ENCODE measurements at places on chromosomes 3 and 15. TPM values are rescaled to one million over a fixed set of nuclear protein-coding genes. Genes with fewer than 3 reads are reported as not detected.

DNA sequence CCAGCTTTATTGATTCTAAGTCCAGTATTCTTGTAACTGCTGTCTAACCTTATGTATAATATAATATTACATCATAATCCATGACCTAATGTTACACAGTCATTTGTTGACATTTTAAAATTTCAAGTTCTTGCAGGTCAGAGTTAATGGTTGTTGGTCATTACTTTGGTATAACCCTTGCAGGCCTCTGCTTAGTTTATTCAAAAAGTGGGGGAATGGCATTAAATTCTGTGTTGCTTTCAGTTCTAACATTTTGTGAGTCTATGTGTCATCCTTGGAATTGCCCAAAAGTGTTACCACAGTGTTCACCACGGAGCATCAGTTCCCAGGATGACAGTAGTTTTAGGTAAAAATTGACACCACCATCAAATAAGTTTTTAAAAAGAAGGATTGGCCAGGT lies 174.8 kb upstream of the BCL6 start:
- peaks cover 51% of the 10 kb centered on the region for H3K4me1 ChIP-seq
- peak overlapping the region; percentile 73 for H3K4me3 ChIP-seq
- peak overlapping the region; percentile 94 for H3K27ac ChIP-seq

GRCh38 chr3:193506921-193507320 lies 47.8 kb downstream of the ATP13A4 start:
- DNase-seq, result no peak
- no peaks in the 10 kb centered on the region for H3K36me3 ChIP-seq
- no peaks in the 10 kb centered on the region for H3K27me3 ChIP-seq
- H3K4me3 ChIP-seq, result no peak overlapping the region
- no peaks in the 10 kb centered on the region for H3K4me1 ChIP-seq
- no peak overlapping the region for H3K27ac ChIP-seq

DNA sequence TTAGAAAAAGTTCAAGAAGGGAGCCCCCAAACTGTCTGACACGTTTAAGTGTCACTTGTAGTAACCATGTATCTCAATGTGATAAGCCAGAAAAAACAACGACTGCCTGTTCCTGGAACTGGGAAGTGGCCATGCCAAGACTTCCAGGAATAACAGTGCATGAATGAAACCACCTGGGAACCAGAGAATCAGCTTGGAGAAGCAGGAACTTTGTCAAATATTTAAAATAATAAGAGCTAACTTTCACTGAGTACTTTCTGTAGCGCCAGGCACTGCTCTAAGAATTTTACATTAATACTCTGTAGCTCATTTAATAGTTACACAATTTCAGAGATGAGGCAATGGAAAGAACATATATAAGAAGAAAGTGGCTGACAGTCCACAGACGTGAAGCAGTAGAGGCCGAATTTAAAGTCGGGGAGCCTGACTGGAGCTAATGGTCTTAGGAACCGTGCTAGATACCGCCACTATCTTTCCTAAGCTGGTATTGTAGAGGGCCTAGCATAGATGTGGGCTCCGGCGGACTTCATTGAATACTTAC lies 876 bp downstream of the PLSCR1 start:
- H3K27me3 ChIP-seq, result no peaks in the 10 kb centered on the region
- DNase-seq, result no peak
- H3K4me1 ChIP-seq, result peaks cover 59% of the 10 kb centered on the region
- H3K36me3 ChIP-seq, result peaks cover 41% of the 10 kb centered on the region
- H3K4me3 ChIP-seq, result peak overlapping the region; percentile 100

GRCh38 chr3:74353039-74353438 lies 261.4 kb downstream of the CNTN3 start:
- no peaks in the 10 kb centered on the region for H3K27me3 ChIP-seq
- H3K4me3 ChIP-seq, result no peak overlapping the region
- DNase-seq, result no peak
- H3K4me1 ChIP-seq, result no peaks in the 10 kb centered on the region
- no peaks in the 10 kb centered on the region for H3K36me3 ChIP-seq

DNA sequence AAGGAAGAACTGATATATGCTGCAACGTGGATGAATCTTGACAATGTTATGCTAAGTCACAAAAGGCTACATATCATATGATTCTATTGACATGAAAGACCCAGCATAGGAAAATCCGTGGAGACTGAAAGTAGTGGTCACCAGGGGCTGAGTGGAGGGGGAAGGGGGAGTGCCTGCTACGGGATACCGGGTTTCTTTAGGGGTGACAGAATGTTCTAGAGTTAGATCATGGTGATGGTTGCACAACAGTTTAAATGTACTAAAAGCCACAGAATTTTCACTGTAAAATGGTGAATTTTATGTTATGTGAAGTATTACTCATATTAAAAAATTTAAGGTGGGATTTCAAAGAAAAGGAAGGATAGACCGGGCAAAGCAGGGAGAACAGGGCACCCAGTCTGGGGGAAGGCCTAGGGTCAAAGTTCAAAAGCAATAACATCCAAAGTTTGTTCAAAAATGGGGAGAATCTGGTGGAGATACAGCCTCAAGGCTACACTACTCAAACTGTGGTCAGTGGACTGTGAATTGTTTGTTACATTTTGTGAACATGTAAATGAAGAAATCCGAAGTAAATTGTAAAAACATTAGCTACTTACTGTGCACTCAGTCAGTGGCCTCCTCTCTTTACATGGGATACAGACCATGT lies 74.2 kb upstream of the FNDC3B start:
- no peak overlapping the region for H3K27ac ChIP-seq
- no peaks in the 10 kb centered on the region for H3K27me3 ChIP-seq
- no peak overlapping the region for H3K4me3 ChIP-seq
- no peaks in the 10 kb centered on the region for H3K36me3 ChIP-seq

GRCh38 chr3:71247221-71247957 lies 336.1 kb downstream of the FOXP1 start:
- H3K4me3 ChIP-seq, result no peak overlapping the region
- peaks cover 18% of the 10 kb centered on the region for H3K4me1 ChIP-seq
- no peak for DNase-seq
- no peak overlapping the region for H3K27ac ChIP-seq
- no peaks in the 10 kb centered on the region for H3K27me3 ChIP-seq

DNA sequence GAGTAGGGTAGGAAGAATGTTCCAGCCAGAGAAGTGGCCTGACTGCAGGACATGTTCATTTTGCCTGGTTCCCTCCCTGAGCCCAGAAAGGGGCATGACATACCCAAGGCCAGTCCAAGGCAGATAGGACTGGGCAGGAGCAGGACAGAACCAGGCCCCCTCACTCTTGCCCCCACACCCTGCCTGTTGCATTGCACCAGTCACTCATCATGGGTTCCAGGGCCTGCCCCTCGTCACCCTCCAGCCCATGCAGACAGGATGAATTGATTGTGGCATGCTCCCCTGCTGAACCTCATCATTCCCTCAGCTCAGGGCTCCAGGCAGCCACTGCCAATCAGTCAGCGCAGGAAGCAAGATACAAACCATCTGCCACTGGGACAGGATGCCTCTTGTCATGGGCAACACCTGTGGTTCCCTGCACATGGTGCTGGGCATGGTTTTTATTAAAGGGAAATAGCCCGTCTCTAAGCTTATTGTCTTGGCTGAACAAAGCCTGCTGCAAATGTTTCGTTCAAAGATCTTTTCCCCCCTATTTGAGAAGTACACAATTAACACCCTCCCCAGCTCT lies 48.9 kb downstream of the RASGRF1 start:
- H3K27ac ChIP-seq, result no peak overlapping the region
- H3K4me1 ChIP-seq, result peaks cover 2% of the 10 kb centered on the region
- H3K4me3 ChIP-seq, result no peak overlapping the region
- no peaks in the 10 kb centered on the region for H3K36me3 ChIP-seq
- H3K27me3 ChIP-seq, result peaks cover 31% of the 10 kb centered on the region

- H3K36me3 ChIP-seq, result peaks cover 15% of the 10 kb centered on the region
- H3K4me1 ChIP-seq, result peaks cover 46% of the 10 kb centered on the region
- H3K27me3 ChIP-seq, result no peaks in the 10 kb centered on the region
- H3K4me3 ChIP-seq, result peak overlapping the region; percentile 81
- H3K27ac ChIP-seq, result peak overlapping the region; percentile 83
Observed at GRCh38 chr3:195895861-195896360, 12.4 kb downstream of the TNK2 start.

DNA sequence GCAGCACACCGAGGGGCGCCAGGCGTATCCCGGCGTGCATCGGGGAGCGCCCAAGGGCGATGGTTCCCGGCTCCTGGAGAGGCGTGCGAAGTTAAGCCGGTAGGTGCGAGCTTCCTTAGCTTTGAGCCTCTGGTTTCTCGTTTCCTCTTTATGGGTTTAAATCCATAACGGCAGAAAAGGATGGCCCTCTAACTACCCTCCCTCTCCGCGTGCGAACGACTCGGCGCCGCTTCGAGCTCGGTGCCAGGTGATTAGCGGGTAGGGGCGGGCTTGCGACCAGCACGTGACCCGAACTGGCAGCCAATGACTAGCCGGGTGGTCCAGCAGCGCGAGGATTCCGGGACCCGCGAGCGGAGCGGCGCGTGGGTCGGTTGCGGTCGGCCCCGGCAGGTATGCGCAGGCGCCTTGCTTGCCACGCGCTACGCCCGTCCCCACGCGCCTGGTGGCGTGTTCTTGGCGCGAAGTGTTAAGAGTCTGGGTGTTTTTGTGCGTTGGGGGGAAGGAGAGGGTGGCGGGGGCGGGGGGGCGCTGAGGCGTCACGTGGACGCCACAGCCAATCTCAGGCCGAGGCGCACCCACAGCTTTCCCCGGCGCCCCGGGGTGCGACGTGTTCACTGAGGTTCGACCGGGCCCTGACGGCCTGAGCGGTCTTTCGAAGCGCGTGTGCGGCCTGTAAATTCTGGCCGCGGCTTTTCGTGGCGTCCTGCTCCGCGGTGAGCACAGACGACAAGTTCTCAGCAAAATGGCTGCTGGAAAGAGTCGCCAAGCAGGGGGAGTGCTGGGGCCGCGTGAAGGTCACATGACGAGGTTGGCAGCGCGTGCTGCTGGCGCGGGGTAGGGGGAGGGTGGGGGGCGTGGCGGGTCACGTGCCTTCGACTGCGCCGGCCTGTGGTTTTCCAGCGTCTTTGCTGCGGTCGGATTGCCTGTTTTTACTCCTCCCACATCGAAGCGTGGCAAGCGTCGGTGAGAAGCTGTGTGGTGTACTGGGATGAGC lies 38.7 kb upstream of the MGA start:
- no peaks in the 10 kb centered on the region for H3K36me3 ChIP-seq
- H3K4me3 ChIP-seq, result peak overlapping the region; percentile 83
- DNase-seq, result peak; percentile 85
- H3K27me3 ChIP-seq, result peaks cover 12% of the 10 kb centered on the region
- peak overlapping the region; percentile 81 for H3K27ac ChIP-seq

DNA sequence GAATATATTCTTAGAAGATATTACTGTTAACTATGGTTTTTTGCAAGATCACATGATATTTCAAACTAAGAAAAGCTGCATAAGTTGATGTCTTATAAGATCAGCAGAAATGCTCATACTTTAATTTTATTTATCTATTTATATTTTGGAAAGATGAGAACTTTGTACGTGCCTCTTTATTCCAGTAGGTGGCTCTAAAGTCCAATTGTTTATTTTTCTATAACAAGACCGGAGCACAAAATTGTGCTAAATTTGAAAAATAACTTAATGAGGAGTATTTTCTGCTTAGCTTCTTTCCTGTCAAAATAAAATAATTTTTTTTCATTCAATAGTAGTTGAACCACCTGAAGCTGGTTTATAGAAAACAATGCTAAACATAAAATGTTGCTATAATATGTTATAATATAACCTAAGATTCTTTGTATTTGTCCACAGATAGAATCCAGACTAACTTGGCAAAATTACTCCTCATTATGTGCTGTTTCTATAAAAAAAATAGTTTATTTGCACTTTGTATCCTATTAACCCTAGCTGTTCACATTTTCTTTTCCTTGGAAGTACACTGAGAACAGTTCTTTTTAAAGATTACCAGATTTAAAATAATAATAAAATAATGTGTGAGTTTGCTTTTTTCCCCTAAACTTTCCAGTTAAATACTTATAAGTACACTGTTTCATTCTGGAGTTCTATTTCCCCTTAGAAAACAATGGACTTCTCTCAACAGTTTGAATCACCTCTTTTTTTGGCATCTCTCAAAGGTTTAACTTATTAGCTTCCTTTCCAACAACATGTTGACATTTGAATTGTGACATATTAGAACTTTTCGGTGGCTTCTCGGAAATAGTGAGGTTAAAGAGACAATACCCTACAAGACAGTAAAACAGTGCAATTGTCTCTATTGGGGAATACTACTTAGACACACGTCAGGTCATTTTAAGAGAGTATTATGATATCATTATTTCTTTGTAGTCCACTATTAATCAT lies 530.0 kb downstream of the MECOM start:
- H3K4me1 ChIP-seq, result no peaks in the 10 kb centered on the region
- no peak overlapping the region for H3K4me3 ChIP-seq
- no peak for DNase-seq
- no peaks in the 10 kb centered on the region for H3K36me3 ChIP-seq

GRCh38 chr15:67085237-67085817 lies 19.9 kb downstream of the SMAD3 start:
- H3K27me3 ChIP-seq, result peaks cover 2% of the 10 kb centered on the region
- H3K27ac ChIP-seq, result peak overlapping the region; percentile 67
- peaks cover 88% of the 10 kb centered on the region for H3K4me1 ChIP-seq
- peak overlapping the region; percentile 55 for H3K4me3 ChIP-seq
- DNase-seq, result no peak

GRCh38 chr3:16520970-16521881 lies 7.7 kb upstream of the RFTN1 start:
- no peak for DNase-seq
- peaks cover 42% of the 10 kb centered on the region for H3K4me1 ChIP-seq
- peaks cover 16% of the 10 kb centered on the region for H3K36me3 ChIP-seq
- H3K27me3 ChIP-seq, result no peaks in the 10 kb centered on the region
- H3K4me3 ChIP-seq, result no peak overlapping the region
- H3K27ac ChIP-seq, result peak overlapping the region; percentile 60

GRCh38 chr3:80338366-80338765 lies 570.6 kb upstream of the ROBO1 start:
- no peaks in the 10 kb centered on the region for H3K36me3 ChIP-seq
- DNase-seq, result no peak
- H3K27me3 ChIP-seq, result no peaks in the 10 kb centered on the region
- H3K4me3 ChIP-seq, result no peak overlapping the region
- H3K27ac ChIP-seq, result no peak overlapping the region

The GOLGA6L9 gene
- 4.6 TPM for total RNA-seq

The MAGI1 gene
- total RNA-seq, result not detected

The C3orf33 gene
- total RNA-seq, result 2.1 TPM

The BCHE gene
- not detected for total RNA-seq

Measured in activated naive CD8-positive, alpha-beta T cell treated with anti-CD3 and anti-CD28 coated beads, Interleukin-2, amount 10 ng/mL, durations not matched to agents 7 days and 5 days (primary cell).